ENCODE measurements at places on chromosomes 5 and 9. TPM values are rescaled to one million over a fixed set of nuclear protein-coding genes. Genes with fewer than 3 reads are reported as not detected.

The FRMD3 gene
- 0.44 TPM for total RNA-seq

The MAP3K1 gene
- 5.4 TPM for total RNA-seq

The TERT gene
- total RNA-seq = not detected

The RAI14 gene
- 107 TPM for total RNA-seq

The C5orf63 gene
- 2.5 TPM for total RNA-seq

The LPAR1 gene
- 220 TPM for total RNA-seq

The BTNL9 gene
- not detected for total RNA-seq

The CERCAM gene
- total RNA-seq = 179 TPM

The NR5A1 gene
- not detected for total RNA-seq

The GDNF gene
- 1.2 TPM for total RNA-seq

The TAF1L gene
- under 0.01 TPM for total RNA-seq

The ZNF367 gene
- 0.99 TPM for total RNA-seq

The SPATA6L gene
- 0.15 TPM for total RNA-seq

The PPP3R2 gene
- not detected for total RNA-seq

The SEMA6A gene
- 0.66 TPM for total RNA-seq

The TMEM215 gene
- not detected for total RNA-seq

The NMRK1 gene
- 15.1 TPM for total RNA-seq

The CNTFR gene
- total RNA-seq = 0.44 TPM

The PCDHGB5 gene
- 40.4 TPM for total RNA-seq

The PCDHB13 gene
- under 0.01 TPM for total RNA-seq

The TMC1 gene
- not detected for total RNA-seq

The CATSPER3 gene
- 0.17 TPM for total RNA-seq

The PCDHB12 gene
- 0.15 TPM for total RNA-seq

The SLC4A9 gene
- not detected for total RNA-seq

The SEMA5A gene
- 12.5 TPM for total RNA-seq

The PARP8 gene
- 16.3 TPM for total RNA-seq

The PCDHGC5 gene
- total RNA-seq = 8.1 TPM

The AQP3 gene
- total RNA-seq = 21.2 TPM

The ARID3C gene
- not detected for total RNA-seq

The PTPDC1 gene
- total RNA-seq = 9.9 TPM

The FREM1 gene
- 0.17 TPM for total RNA-seq

The LCN12 gene
- total RNA-seq = not detected

The GABRA6 gene
- not detected for total RNA-seq

The TBC1D13 gene
- 12.7 TPM for total RNA-seq

The UNC5A gene
- total RNA-seq = not detected

The VLDLR gene
- 22.0 TPM for total RNA-seq

The STPG3 gene
- 0.66 TPM for total RNA-seq

The UTP15 gene
- 23.9 TPM for total RNA-seq

The ZNF462 gene
- total RNA-seq = 17.0 TPM

The IFNE gene
- total RNA-seq = 11.2 TPM

The ZBED3 gene
- total RNA-seq = 2.8 TPM

The RELL2 gene
- total RNA-seq = 2.2 TPM

The JAKMIP2 gene
- 0.50 TPM for total RNA-seq

The IRX1 gene
- not detected for total RNA-seq

The NIPAL4 gene
- total RNA-seq = not detected

The CDKN2A gene
- total RNA-seq = 39.5 TPM

The LNPEP gene
- 33.7 TPM for total RNA-seq

The LECT2 gene
- total RNA-seq = not detected

The SLC6A19 gene
- total RNA-seq = not detected

The TNFSF15 gene
- 0.44 TPM for total RNA-seq

The CA9 gene
- 2.3 TPM for total RNA-seq

The CCDC192 gene
- total RNA-seq = not detected

The SPINK4 gene
- not detected for total RNA-seq

The IQGAP2 gene
- total RNA-seq = 6.1 TPM
